ENCODE measurements at places on chromosomes 16 and 17.

DNA sequence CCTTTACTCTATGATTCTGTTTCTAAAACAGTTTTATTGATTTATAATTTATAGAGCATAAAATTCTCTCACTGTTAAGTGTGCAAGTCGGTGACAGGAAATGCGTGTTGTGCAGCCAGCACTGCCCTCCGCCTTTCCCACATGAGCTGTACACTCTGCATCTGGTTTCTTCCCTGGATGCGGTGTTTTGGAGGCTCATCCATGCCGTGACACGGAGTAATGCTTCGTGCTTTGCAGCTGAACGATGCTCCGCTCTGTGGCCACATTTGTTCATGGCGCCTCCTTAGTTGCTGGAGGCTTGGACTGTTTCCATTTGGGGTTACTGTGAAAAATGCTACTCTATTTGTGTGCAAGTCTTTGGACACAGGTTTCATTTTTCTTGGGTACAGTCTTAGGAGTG, 7.2 kb upstream of the IGFALS start:
- no peak for DNase-seq

DNA sequence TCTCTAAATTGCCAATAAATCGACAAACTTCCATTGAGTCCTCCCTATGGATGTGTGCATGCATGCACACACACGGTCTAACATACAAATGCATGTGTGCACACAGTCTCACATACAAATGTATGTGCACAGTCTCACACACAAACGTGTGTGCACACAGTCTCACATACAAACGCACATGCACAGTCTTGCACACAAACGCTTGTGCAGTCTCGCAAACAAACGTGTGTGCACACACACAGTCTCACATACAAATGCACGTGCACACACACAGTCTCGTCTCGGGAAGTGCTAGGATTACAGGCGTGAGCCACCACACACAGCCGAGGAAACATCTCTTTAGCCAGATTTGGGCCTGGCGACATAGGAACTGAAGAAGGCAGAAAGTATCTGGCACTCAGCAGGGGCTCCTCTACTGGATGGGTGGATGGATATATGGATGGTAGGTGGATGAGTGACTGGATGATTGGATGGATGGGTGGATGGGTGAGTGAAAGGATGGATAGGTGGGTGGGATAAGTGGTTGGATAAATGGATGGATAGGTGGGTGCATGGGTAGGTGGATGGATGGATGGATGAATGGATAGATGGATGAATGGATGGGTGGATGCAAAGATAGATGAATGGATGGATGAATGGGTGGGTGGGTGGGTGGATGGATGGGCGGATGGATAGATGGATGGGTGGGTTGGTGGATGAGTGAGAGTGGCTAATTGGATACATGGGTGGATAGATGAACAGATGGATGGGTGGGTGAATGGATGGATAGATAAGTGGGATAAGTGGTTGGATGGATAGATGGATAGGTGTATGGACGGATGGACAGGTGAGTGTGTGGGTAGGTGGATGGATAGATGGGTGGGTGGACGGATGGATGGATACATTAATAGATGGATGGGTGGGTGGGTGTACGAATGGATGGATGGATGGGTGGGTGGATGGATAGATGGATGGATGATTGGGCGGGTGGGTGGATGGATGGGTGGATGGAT, 48.9 kb upstream of the FASN start:
- DNase-seq: no peak

GRCh38 chr16:74699666-74700065, 996 bp downstream of the MLKL start:
- DNase-seq: no peak

- no peak for DNase-seq
Measured at GRCh38 chr17:59676716-59677115, 30.5 kb downstream of the PTRH2 start.

DNA sequence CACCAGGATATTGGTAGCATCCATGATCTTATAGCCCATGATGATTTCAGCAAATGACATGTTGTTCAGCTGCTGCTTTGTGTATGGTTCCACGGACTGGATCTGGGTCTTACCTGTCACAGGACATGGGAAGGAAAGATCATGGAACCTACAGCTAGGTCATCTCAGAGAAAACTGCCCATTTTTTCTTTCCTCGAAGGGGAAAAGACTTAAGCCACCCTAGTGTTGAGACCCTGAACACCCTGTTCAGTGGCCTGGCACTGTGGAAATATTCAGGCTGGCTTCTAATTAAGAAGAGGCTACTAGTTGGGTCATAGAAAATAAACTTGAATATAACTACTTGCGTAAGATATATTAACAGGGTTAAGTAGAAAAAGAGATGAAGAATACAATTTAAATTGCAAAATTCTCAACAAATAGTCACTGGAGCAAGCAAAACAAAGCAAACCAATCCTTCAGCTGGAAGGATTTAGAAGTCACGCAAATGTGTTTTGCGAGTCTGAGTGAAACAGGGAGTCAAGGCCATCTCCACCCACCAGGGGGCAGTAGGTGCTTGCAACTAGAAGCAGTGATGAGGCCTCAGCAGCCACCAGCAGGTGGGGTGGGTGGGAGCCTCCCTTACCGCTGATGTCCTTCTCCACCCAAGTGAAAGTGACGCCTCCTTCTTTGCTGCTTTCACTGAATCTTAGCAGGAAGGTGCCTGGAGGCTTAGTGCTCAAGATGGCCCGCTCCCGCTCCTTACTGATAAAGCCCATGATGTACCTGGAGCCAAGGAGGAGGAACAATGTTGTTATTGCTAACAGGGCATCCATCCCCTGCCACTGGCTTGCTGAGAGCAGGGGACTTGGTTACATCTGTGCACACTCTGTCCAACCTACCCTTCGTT, 34.3 kb downstream of the STAT5A start:
- peak; percentile 23 for DNase-seq

- no peak for DNase-seq
Measured at GRCh38 chr16:1277151-1277598, 21.3 kb downstream of the TPSD1 start.

GRCh38 chr17:73341350-73342049, 29.7 kb upstream of the CDC42EP4 start:
- no peak for DNase-seq

GRCh38 chr17:38602453-38602852, 3.3 kb downstream of the SRCIN1 start:
- no peak for DNase-seq

GRCh38 chr17:34998205-34998604, 17.9 kb downstream of the LIG3 start:
- DNase-seq: no peak

- no peak for DNase-seq
Measured at GRCh38 chr17:27654136-27654535, 23.1 kb downstream of the LGALS9 start.

- DNase-seq: no peak
Measured at GRCh38 chr17:78357177-78357586, 2.7 kb downstream of the SOCS3 start.

DNA sequence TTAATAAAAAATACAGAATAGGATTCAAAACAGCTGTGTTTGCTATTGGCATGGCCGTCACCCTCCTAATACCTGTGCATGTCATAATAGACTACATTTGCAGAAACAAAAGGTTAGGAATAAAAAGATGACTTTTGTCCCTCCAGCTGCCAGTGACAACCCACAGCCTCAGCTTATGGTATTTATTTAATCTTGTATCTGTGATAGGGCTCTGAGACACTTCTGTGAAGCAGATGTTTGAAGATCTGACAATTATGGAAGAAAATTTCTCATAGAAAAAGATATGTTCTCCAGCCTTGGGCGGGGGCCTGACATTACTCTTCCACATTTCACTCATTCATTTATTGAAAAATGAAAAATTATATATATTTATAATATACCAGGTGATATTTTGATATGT, 62.2 kb downstream of the PITPNC1 start:
- no peak for DNase-seq

DNA sequence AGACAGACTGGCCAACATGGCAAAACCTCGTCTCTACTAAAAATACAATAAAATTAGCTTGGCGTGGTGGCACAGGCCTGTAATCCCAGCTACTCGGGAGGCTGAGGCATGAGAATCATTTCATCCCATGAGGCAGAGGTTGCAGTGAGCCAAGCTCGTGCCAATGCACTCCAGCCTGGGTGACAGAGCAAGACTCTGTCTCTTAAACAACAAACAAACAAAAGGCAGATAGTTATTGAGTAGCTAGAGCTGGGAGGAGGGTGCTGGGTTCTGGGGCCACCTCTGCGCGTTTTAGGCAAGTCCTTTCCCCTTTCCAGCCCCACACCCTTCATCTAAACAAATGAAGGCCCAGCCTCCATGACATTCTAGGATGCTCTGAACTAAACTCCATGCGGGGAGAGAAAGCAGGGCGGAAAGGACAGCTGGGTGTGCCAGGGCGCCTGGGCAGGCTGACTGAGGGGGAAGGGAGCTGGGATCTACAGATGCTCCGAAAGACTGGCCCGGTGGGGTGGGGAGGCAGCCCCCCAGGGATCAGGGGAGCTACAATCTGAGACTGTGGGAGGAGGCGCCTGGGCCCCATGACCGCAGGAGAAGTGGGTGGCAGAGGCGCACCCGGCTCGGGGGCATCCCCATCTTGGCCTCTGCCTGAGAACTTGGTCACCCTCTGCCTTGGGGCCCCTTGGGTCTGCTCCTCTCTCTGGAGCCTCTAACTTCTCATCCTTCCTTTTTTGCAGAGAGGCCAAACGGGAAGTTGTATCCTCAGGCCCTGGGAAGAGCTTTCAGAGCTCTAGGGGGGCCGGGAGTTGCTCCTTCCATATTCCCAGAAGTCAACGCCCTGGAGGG, 910 bp downstream of the ITGAL start:
- DNase-seq: no peak

GRCh38 chr16:22933173-22933572, 119.2 kb downstream of the HS3ST2 start:
- no peak for DNase-seq

DNA sequence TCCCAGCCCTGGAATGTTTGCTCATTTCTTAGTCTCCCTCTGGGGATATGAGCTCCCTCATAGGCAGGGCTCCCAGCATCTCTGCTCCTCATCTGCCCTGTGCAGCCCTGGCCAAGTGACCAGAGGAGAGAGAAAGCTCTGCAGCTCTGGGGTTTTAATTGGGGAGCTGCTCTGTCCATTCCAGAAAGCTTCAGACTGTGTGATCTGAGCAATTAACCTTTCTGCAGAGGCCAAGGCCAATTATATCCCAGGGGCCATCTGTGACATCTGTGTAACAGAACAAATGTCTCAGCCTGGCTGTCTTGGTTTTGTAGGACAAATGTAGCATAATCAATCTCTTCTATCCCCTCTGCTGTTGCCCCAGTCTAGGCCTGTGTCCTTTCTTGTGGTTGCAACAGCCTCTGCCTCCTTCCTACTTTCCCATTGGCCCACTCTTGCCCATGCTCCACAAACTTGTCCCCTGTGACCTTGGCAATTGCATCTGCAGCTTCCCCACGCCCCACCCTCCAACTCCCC, 156.0 kb downstream of the GSG1L start:
- no peak for DNase-seq

DNA sequence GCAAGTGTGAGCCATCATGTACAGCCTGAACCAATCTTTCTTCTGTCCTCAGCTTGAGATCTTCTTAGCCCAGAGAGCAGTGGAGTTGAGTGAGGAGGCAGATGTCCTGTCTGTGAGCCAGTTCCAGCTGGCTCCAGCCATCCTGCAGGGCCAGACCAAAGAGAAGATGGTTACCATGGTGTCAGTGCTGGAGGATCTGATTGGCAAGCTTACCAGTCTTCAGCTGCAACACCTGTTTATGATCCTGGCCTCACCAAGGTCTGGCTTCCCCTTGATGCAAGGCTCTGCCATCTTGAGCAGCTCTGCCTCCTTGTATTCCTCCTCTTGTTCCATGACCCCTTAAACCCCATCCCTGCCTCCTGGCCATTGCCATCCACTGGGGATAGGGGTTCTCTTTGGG, 9.6 kb downstream of the CDK5RAP3 start:
- DNase-seq: no peak

DNA sequence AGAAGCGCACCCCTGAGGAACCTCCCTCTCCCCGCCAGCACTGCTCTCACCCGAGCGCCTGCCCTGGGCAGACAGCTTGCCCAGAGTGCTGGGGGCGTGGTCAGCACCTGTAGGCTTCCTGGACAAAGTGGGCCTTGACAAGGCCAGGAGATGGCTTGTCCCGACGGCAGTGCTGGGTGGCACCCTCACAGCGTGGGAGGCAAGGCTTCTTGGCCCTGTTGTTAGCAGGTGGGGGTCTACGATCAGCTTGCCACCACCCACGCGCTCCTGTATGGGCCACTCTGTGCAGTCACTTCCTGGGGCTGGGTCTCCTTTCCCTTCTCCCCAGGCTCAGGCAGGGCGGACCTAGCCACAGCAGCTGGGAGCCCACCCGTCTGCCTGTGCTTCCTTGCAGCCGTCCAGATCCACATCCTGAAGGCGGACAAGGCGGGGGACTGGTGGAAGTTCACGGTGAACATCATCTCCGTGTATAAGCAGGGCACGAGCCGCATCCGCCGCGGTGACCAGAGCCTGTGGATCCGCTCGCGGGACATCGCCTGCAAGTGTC, 218.0 kb downstream of the NTN1 start:
- no peak for DNase-seq

GRCh38 chr17:14033166-14033565, 36.1 kb upstream of the COX10 start:
- no peak for DNase-seq

DNA sequence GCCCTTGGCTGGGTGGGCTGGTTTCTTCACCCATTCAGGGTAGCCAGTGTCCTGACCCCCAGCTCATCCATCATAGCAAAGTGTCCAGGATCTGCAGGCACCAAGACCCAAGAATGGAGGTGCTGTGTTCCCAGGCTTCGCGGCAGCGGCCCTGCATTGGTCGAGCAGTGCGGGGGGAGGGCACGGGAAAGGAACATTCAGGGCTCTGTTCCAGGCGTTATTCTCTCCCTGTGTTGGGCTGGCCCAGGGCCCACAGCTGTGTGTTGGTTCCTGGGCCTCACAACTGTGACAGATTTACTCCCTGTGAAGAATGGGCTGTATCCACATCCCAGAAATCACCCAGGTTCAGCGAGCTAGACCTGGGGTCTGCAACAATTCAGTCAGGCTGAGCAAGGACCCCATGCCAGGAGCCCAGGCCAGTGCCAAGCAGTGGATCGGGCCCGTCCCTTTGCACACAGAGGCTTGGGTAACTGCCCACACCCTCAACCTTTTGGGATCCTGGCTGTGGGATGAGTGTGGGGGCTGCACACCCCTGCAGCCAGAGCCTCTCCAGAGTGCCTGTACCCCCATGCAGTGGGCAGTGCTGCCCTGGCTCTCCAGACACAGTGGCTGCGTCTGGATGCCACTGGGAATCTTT, 10.0 kb downstream of the GPT2 start:
- DNase-seq: no peak

DNA sequence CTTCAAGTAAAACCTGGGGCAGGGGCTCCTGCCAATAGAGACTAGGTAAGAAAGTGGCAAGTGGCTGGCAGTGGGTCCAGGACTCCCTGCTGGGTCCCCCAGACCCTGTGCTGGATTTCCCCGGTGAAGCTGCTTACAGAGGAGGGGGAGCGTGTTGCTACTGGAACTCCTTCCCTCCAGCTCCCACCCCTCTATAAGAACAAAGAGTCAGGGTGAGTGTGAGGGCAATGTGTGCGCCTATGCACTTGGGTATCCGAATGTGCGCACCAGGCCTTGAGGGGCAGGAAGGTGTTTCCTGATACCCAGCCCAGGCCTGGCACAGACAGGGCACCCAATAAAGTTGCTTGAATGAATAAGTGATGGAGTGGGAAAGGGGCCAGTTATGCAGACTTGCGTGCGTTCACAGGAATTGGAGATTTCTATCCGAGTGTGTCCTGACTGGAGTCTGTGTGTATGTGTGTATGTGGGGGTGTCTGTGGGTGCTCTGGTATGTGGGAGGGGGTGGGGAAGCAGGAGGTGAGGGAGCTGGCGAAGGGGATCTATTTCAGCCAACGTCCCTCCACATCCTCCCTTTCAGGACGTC, 11.7 kb downstream of the NEUROD2 start:
- no peak for DNase-seq
